CD8-positive, alpha-beta memory T cell (primary cell): ENCODE measurements at places on chromosomes 11 and 22. TPM values are rescaled to one million over a fixed set of nuclear protein-coding genes. Genes with fewer than 3 reads are reported as not detected.

- DNase-seq, result no peak
These were observed 60.6 kb upstream of the ARHGAP20 start for GRCh38 chr11:110772863-110773262.

DNA sequence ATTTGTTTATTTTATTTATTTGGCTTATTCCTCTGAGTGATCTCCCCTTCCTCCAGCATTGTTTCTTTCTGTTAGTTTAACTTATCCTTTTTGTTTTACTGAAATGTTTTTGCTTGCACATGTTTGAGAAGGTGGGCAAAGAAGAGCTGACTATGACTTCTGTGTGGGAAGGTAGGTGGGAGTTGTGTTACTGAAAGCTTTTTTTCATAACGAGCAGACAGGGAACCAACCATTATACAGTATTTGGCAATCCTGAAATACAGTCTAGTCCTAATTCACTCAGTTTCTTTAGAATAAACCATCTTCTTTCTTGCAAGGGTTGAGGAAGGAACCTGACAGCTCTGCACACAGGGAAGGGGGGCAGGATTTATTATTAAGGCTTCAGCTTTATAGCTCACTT, 37.0 kb upstream of the PAK1 start:
- no peak for DNase-seq

GRCh38 chr11:70204466-70204799, 1.3 kb downstream of the FADD start:
- DNase-seq, result no peak

- no peak for DNase-seq
These were observed 70.2 kb upstream of the CREB3L1 start for GRCh38 chr11:46207270-46207669.

- DNase-seq, result no peak
These were observed 146.8 kb downstream of the MAML2 start for GRCh38 chr11:96196181-96196662.

- DNase-seq, result no peak
These were observed 91.5 kb downstream of the NECTIN1 start for GRCh38 chr11:119637481-119637880.

DNA sequence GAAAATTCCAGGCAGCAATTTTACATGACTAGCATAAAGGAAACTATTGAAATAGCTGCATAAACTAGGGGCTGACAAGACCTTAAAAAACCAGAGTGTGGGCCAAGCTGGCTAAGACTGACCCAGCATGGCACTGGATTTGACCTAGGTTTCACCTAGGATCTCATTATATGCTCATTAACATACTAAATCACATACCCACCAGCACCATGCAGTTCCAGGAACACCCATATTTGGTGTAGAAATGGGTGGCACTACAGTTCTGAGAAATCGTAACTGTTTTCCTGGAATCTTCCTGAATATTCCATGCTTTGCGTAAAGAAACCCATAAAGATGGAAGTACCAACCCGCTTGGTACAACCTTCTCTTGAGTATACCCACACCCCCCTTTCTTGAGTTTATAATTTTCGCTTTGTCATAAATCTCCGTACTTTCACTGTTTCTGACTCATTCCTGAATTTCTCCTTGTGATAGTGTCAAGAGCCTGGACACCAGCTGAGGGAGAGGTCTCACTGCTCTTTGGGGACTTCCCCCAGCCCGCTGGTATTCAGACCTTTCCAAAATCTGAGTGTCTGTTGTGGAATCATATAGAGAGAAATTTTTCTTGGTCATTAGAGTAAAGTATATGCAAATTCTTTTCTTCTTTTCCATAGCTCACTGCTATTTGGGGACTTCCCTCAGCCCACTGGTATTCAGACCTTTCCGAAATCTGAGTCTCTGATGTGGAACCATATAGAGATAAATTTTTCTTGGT, 55.1 kb downstream of the MTMR3 start:
- no peak for DNase-seq

GRCh38 chr11:96293598-96294021, 49.4 kb downstream of the MAML2 start:
- DNase-seq, result no peak

GRCh38 chr11:11425806-11426205, 72.8 kb upstream of the CSNK2A3 start:
- no peak for DNase-seq

- DNase-seq, result no peak
These were observed 12.8 kb downstream of the AP1B1 start for GRCh38 chr22:29375398-29376076.

DNA sequence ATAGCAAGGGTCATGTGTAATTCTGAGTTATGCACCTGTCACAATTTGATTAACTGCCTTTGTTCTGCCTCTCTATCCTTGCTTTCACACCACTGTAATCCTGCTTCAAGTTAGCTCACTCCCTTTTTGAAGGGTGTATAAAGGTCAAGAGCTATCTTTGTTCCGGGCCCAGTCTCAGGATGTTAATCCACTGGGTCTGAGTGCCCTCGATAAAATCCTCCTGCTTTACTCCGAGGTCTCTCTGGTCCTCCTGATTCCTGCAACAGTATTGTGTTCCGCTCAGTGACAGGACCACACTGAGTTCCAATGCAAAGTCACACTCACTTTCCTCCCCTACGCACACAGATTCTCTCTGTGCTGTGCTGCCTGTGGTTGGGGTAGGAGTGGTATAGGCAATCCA, 186.5 kb downstream of the DYNC2H1 start:
- no peak for DNase-seq

DNA sequence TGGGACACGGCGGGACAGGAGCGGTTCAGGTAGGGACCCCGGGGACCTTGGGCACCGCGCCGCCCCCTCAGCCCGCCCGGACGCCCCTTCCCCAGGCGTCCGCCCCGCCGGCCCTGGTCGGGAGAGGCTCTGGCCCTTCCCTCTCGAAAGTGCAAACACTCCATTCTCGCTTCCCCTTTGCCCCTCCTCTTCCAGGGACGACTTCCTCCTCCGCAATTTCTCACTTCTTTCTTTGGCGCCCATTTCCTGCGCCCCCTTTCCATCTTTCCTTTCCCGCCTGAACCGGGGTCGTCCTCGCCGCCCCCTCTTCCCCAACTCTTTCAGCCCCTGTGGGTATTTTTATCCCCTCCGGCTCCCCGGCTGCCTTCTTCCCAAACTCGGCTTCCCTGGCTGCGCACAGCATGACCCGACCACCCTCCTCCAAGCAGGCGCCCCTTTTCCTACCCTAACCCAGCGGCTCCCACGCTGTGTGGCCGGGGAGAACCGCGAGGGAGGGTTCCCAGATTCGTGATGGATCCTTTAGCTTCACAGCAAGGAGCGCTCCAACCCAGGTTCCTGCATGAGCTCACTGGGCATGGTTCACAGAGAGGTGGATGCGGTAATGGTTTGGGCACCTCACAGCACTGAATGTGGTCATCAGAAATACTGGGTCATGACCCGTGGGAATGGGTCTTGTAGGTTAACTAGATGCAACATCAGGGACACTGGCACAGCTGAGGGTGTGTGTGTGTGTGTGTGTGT, 689 bp downstream of the RAB39A start:
- DNase-seq, result no peak

- no peak for DNase-seq
These were observed 27.3 kb downstream of the MAFF start for GRCh38 chr22:38228873-38229740.

GRCh38 chr11:17907046-17907445, 105.8 kb downstream of the SERGEF start:
- DNase-seq, result no peak

DNA sequence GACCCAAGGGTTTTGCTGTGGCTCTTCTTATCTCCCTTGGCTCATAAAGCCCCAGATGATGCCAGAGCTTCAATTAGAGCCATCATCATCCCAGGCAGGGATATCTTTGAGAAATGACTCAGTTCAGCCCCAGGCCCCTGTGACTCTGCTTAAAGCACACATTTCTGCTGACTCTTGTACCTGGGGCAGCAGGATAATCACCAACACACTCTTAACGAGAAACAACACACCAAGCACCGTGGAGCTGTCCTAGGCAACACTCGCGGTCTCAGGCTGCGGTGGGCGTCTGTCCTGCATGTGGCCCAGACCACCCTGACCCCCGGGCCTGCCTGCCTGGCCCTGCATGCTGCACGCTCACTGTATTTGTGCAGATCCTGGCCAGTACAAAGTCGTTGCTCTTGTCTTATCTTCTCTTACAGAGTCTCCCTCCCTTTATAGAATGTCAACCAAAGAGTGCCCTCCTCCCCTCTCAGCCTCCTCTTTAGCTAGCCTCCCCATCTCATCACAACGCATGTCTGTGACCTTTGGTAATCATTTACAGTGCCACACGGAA, 114.2 kb upstream of the PARVA start:
- no peak for DNase-seq

DNA sequence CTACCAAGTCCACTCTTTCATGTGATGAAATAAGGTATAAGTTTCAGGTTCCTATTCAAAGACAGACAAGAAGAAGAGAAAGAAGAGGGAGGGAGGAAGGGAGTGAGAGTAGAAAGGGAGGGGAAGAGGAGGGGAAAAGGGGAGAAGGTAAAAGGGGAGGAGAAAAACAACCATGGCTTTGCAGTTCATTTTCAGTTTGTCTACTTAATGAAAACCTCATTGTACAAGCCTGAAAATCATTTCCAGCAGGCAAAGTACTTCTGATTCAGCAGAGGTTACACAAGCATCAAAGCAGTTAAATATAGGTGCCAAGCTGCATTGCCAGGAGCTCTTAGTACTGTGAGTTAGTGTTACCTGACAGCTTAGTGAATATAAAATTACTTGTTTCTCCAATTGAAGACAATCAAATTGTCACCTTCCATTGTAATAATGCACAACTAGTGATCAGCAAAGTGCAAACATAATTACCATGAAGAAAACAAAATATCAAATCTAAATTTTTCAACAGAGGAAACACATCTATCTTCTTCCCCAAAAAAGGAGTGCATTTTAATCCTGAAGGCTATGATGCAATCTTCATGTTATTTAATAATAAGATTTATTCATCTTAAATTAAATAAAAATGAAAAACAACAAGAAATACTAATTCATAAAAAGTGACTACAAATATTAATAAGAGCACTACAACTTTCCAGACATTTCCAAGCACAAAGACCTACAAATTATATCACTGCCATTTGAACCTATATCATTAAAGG, 8.2 kb downstream of the SOX6 start:
- DNase-seq, result no peak

- DNase-seq, result no peak
These were observed 415.9 kb downstream of the METTL15 start for GRCh38 chr11:28524098-28524497.

GRCh38 chr11:72218251-72218745, 1.7 kb downstream of the FOLR2 start:
- no peak for DNase-seq

DNA sequence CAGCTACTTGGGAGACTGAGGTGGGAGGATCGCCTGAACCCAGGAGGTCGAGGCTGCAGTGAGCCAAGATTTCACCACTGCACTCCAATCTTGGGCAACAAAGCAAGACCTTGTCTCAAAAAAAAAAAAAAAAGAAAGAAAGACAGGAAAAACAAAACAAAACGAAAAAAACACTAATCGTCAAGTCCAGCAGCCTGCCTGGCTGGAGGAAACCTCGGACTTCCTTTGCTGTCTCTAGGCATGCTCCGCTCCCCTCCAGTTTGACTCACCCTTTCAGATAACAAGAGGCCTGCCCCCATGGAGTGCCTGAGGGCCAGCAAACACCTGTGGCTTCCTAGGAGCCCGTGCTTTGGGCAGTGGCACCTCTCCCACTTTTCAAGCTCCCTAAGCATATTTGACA, 28.8 kb upstream of the CHKA start:
- no peak for DNase-seq

The ARVCF gene
- polyA plus RNA-seq, result 0.92 TPM

The APOA5 gene
- polyA plus RNA-seq, result not detected

The BIRC3 gene
- 36.7 TPM for polyA plus RNA-seq

The SEPTIN3 gene
- not detected for polyA plus RNA-seq

The C22orf42 gene
- not detected for polyA plus RNA-seq
